ENCODE measurements at places on chromosomes 16 and 17.
A peak's percentile ranks its signal among the peaks of the same experiment; 100 is the strongest.

GRCh38 chr17:74187761-74188160 is 15.7 kb upstream of the RPL38 start:
- no peak for DNase-seq

GRCh38 chr17:67506966-67507365 is 129.9 kb downstream of the PITPNC1 start:
- DNase-seq = no peak

DNA sequence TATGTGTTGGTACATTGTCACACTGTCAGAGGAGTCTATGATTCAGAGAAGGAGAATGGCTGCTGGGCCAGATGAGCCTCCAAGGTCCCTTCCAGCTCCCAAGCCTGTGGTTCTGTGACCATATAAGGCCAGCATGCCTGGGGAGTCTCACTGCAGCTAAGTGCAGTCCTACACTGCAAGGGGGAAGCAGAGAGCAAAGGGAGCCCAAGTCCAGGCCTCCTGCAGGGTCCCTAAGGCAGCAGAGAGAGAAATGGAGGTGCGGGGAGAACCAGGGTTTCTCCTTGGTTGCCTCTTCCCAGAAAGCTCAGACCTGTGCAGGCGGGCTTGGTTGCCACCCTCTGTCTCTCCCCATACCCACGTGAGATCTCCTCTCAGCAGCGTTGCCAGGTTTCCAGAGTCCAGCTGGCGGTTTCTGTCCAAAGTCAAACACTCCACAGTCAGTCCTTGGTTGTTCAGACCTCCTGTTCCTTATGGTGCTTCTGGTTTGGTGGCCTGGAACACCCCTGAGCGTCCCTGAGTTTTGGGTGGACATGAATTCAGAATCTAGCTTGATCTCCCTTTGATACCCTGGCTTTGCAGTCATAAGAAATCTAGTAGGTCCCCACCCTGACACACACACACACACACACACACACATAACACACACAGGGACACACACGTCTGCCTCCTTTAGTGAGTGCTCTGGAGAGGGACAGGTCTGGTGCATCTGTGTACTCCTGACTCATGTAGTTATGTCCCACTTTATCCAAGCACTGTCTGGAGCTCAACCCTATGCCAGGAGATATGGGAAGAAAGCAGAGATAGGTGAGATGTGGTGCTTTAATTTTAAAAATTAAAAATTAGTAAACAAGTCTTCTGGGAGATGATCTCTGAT is 78.8 kb downstream of the GNAO1 start:
- DNase-seq = no peak

DNA sequence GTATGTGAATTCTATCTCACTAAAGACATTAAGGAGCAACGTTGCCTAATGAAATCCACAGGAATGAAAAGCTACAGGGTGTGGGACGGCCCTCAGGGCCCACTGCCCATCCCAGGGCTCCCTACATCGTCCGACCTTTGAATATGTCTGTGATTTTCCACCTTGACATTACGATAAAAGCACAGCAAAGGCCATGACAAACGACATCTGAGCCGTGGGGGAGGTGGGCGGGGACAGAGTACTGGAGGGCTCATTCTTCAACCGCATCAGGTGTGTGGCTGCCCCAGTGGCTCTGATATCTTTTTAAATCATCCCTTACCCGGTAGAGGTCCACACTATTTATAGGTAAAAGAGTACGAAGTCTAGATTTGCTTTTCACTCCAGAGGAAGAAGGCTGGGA is 35.1 kb downstream of the LMF1 start:
- no peak for DNase-seq

DNA sequence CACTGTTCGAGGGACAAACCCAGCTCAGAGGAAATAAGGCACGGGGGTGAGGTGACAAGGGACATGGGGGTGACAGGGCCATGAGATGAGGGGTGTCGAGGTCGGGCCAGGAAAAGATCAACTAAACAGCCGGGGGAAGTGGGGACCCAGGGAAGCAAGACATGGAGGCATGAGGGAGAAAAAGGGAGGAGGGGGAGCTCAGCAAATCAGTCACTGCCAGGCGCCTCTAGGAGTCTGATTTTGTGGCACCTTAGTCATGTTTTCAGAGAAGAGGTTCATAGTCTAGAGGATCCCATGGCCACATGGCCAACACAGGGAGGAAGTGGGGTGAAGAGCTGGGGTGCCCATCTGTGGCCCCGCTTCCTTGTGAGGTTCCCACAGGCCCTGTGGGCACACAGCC is 814.5 kb downstream of the KCNJ18 start:
- DNase-seq = no peak

GRCh38 chr16:30637944-30638343 is 12.8 kb upstream of the PRR14 start:
- DNase-seq = no peak

- no peak for DNase-seq
Observed at GRCh38 chr17:76017481-76018339, 9.4 kb downstream of the EVPL start.

- DNase-seq = no peak
Observed at GRCh38 chr17:30290696-30291542, 825 bp downstream of the BLMH start.

GRCh38 chr17:19317359-19318095 is 45.0 kb downstream of the B9D1 start:
- no peak for DNase-seq

DNA sequence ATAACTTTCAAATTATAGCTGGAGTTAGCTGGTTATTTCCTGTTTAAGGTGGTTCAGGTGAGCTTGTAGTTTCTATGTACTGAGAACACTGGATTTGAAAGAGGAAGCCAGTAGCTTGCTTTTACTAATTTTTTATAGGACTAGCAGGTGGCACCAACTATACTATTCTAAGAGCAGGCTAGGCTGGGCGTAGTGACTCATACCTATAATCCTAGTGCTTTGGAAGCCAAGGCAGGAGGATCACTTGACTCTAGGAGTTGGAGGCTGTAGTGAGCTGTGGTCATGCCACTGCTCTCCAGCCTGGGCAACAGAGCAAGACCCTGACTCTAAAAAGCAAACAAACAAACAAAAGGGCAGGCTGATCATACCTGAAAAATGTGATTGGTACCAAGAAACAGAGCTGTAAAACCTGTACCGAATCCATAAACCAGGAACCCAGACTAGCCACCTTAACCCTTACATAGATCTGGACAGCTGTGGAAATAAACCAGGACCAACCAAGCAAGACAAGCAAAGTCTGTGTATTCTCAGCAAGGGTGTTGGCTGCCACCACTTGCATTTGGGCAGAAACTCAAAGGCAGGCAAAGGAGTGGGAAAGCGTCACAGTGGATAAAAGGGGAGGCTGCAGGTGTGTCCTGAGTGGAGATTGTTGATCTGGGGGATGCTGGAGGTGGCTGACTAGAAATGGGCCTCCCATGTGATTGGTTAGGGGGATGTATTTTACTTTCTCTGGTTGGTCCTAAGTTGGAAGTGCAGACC is 36.3 kb downstream of the SLC47A1 start:
- DNase-seq = no peak

DNA sequence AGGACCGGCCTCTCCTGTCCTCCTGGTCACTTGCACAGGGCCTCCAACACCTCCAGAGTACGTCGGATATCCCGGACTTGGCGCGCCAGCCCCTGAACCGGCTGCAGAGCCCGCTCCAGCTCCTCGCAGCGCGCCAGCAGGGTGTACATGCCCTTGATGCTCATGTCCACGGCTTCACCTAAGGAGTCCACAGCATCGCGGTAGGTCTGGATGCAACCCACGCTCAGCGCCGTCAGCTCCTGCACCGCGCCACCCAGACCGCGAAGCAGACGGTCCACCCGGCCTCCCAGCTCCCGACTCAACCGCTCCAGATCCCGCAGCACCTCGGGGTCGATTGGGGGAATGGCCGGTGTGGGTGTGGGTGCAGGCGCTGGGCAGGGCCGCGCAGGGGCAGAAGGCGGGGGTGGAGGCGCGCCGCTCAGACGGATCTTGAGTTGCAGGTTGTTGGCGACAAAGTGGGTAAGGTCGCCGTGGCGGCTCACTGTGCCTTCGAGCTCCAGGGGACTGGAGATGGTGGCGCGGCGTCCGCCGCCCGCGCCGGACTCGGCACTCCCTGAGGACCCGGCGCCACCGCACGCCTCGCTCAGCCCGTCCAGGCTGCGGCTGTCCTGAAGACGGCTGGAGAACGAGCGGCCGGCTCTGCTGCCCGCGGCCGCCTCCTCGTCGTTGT is 804 bp downstream of the BORCS6 start:
- peak; percentile 31 for DNase-seq

DNA sequence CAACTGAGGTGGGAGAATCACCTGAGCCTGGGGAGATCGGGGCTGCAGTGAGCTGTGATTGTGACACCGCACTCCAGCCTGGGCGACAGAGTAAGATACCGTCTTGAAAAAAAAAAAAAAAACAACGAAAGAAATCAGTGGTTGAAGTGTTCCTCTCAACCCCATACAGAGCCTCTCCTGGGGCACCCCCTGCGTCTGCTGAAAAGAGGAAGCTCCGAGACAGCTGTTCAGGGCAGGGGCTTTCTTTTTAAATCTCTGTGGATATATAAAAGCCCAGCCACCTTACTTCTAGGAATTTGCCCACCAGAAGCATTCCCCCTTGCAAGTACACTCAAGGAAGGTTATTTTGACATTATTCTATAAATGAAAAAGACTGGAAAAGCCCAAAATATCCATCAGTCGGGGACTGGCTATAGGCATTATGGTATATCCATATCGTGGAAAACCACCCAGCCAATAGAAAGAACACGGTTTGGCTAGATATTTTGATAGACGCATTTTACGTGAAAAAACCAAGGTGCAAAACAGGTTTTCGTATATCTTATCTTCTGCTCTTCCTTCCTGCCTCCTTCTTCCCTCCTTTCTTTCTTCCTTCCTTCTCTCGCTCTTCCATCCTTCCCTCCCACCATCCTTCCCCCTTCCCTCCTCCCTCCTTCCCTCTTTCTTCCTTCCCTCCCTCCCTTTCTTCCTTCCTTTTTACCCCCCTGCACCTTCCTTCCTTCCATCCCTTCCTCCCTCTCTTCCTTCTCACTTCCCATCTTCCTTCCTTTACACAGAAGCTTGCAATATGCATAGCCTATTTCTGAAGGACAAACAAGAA is 9.2 kb upstream of the CCL22 start:
- peak; percentile 51 for DNase-seq

DNA sequence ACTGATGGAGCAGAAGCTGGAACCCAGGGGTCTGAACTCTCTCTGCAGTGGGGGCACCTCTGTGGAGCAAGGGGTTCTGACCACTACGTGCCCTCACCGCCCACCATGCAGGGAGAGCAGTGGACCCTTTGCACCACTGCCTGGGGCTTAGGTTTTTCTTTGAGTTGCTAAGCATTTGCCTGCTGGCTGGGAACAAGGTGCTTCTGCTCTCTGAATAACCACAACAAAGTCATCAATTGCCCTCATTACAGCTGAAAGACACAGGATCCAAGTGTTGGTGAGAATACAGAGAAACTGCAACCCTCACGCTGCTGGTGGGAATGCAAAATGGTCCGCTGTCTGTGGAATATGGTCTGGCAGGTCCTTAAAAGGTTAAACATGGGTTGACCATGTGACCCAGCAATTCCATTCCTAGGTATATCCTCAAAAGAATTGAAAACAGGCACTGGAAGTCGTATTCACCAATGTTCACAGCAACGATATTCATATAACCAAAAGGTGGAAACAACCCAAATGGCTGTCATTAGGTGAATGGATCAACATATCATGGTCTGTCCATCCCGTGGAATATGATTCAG is 22.8 kb downstream of the NLRC3 start:
- no peak for DNase-seq

DNA sequence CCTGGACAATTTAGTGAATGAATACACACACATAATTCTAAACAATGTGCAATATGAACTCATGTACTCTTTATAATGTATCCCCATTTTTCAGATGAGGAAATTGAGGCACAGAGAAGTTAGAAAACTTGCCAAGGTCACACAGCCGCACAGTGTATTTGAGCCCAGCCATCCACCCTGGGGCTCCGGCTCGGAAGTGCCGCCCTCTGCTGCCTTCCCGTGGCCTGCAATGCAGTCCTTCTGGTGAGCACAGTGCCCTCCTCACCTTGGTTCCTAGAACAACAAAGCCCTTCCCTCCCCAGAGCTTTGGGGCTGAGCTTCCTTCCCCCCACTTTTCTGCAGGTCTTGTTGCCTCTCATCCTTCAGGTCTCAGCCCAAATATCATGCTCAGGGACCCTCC is 63.7 kb downstream of the C16orf78 start:
- DNase-seq = no peak

GRCh38 chr16:34050787-34051320 is 591.4 kb downstream of the TP53TG3F start:
- no peak for DNase-seq

DNA sequence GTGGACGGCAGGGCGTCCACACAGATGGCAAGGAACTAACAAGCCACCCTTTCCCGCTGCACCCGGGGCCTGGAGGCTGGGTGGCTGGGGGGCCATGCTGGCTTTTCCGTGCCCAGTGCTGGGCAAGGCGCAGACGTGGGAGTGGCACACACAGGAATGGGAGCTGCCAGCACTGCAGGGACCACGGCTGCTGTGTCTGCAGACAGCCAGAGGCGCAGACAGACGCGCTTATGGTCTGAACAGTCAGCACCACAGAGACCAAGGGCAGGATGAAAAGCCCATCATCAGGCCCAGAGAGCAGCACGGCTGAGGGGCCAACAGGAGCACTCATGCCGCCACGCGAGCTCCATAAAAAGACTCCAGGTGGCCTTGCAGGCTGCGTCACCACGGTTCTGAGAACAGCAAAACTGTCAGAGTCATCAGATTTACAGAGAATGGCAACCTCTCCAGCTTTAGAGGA is 24.0 kb downstream of the PDIA2 start:
- DNase-seq = no peak

DNA sequence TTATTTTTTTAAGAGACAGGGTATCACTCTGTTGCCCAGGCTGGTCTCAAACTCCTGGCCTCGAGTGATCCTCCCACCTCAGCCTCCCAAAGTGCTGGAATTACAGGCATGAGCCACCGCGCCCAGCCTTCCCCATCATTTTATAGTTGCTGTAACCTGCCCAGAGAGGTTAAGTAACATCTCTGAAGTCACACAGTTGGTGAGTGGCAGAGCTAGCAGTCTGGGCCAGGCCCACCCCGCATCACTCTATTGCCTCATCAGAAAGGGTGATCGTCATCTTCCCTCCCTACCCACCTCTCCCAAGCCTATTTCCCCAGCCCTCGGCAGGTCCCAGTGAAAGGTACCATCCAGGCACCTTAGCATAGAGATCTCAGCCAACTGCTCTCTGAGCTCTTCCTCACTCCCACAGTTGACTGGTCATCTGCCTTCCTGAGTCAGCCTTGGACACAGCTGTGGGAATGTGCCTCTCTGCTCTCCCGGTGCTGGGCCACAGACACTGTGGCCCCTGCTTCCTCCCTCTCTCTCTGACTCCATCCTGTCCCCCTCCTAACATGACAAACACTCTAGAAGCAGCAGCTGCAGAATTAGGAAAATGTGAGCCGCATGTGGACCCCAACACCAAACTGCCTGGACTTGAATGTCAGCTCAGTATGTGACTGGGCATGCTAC is 57.1 kb downstream of the SCNN1B start:
- DNase-seq = no peak

DNA sequence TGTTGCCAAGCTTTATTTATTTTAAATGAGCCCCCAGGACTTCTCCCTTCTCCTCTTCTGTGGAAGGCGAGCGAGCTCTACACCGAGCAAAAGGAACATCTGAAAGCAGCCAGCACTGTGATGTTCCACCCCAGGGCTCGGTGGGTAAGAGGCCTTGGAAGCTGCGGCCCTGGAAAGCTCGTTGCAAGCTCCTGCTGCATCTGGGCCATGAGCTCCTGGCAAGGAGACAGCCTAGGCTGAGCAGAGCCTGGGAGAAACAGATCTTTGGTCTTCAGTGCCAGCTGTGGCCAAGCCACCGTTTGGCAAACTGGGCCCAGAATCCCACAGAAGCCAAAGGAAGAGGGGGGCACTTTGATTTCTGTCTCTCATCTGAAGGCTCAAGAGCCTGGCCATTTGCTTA is 114.1 kb downstream of the ENGASE start:
- DNase-seq = no peak

GRCh38 chr16:77403732-77404131 is 31.1 kb downstream of the ADAMTS18 start:
- DNase-seq = no peak
